ENCODE measurements at places on chromosomes 11 and 22. TPM values are rescaled to one million over a fixed set of nuclear protein-coding genes. Genes with fewer than 3 reads are reported as not detected.
A peak's percentile ranks its signal among the peaks of the same experiment; 100 is the strongest.

GRCh38 chr22:41780746-41781505 is 19.6 kb upstream of the CCDC134 start:
- no peak for DNase-seq

TMEM25 gene
- total RNA-seq = 3.0 TPM

DNA sequence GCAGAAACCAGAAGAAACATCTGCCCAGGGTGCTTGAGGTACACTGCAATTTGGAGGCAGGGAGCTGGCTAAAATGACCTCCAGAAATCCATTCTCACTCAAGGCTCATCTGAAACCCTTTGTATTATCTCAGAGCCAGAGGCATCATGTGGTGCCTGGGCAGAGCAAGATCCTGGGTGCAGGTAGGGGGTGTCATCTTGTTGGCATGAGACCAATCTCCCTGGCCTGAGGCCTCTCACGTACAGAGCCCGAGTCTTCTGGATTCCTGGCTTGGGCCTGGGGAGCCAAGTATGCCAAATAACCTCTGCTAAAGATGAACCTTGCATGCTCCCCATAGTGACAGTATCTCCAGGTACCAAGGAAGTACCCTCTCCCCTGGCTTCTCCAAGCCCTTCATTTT is 2.4 kb downstream of the LMO1 start:
- DNase-seq = no peak

DNA sequence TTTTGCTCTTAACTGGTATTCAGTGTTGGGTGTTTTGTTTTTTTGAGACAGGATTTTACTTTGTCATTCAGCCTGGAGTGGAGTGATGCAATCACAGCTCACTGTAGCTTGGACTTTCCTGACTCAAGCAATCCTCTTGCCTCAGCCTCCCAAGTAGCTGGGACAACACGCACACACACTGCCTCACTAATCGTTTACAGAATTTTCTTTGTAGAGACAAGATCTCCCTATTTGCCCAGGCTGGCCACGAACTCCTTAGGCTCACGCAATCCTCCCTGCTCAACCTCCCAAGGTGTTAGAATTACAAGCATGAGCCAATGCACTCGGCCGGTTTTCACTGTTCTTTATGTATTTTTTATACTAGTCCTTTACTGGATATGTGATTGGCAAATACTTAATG is 51.0 kb upstream of the IGLL5 start:
- no peak for DNase-seq

- no peak for DNase-seq
Measured at GRCh38 chr22:42310291-42311015, 40.0 kb upstream of the TCF20 start.

SAA2 gene
- total RNA-seq = not detected

HOATZ gene
- total RNA-seq = not detected

TMEM191C gene
- not detected for total RNA-seq

- DNase-seq = no peak
Measured at GRCh38 chr11:14857621-14858020, 34.4 kb downstream of the CYP2R1 start.

HEPN1 gene
- total RNA-seq = not detected

DNA sequence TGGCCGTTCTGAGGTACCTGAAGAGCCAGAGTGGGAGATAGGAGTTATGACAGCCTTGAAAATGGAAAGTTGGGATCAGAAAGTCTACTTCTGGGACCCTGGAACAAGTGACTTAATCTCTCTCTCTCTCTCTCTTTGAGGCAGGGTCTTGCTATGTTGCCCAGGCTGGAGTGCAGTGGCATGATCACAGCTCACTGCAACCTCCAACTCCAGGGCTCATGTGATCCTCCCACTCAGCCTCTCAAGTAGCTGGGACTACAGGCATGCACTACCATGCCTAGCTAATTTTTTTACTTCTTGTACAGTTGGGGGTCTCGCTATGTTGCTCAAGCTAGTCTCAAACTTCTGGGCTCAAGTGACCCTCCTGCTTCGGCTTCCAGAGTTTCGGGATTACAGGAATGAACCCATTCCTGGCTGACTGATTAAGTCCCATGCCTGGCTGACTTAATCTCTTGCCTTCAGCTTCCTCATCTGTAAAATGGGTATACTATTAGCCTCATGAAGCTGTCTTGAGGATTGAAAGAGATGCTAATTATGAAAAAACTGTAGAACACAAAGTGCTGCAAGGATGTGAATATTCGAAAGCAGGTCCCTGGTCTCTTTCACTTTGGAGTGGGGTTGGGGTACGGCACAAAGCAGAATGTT is 87.7 kb downstream of the UBASH3B start:
- no peak for DNase-seq

- no peak for DNase-seq
Measured at GRCh38 chr11:44730775-44731174, 4.0 kb downstream of the TSPAN18 start.

DNA sequence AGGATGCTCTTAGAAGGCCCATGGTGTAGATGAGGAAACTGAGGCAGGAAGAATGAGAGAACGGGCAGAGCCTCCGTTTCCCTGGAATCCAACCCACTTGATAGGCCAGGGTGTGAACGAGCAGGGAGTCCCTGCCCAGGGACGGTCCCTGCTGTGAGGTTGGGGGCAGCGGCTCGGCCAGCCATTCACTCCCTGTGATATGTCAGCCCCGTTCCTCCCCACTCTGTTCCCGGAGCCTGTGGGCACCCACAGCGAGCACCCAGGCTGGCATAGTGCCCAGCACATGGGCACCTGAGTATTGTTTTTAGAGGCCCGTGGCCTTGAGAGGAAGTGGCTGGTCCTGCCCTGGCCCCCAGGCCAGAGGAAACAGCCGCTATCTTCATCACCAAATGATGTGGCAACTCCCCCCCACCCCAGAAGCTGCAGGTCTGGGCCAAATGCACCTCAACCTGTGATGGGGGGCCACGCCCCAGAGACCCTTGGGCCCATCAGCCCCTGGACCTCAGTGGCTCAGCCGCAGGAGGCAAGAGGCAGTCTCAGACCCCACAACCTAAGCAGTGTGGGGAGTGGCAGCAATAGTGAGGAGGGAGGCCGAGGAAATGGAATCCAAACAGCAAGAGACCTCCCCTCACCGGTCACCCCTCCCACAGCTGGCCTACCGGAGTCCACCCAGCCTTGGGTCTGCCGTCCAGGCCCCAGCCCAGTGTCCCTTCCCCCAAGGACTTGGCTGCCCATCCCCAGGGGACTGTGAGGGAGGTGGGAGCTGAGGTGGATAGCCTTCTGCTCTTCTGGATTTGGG is 2.1 kb downstream of the ALDH3B1 start:
- DNase-seq = peak; percentile 65

NAALAD2 gene
- total RNA-seq = not detected

GP1BB gene
- 11.2 TPM for total RNA-seq

DNA sequence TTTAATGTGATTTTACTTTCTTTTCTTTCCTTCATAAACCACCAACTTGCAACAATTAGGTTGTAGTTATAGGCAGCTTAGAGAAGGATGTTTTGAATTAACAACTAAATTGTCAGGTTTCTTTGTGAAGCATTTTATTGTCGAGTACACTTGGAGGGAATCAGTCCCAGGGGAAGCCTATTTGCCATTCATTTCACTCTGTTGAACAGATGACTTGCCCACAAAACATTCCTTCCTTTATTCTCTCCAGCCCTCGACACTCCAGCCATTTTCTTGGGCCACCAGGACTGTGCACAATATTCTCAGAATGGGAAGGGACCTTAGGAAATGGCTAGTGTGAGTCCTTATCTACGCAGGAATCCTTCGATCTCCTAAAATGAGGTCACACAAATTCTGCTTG is 620.6 kb downstream of the SOX6 start:
- DNase-seq = no peak

SSTR3 gene
- total RNA-seq = not detected

HBB gene
- total RNA-seq = not detected

CRYBA4 gene
- not detected for total RNA-seq

DNA sequence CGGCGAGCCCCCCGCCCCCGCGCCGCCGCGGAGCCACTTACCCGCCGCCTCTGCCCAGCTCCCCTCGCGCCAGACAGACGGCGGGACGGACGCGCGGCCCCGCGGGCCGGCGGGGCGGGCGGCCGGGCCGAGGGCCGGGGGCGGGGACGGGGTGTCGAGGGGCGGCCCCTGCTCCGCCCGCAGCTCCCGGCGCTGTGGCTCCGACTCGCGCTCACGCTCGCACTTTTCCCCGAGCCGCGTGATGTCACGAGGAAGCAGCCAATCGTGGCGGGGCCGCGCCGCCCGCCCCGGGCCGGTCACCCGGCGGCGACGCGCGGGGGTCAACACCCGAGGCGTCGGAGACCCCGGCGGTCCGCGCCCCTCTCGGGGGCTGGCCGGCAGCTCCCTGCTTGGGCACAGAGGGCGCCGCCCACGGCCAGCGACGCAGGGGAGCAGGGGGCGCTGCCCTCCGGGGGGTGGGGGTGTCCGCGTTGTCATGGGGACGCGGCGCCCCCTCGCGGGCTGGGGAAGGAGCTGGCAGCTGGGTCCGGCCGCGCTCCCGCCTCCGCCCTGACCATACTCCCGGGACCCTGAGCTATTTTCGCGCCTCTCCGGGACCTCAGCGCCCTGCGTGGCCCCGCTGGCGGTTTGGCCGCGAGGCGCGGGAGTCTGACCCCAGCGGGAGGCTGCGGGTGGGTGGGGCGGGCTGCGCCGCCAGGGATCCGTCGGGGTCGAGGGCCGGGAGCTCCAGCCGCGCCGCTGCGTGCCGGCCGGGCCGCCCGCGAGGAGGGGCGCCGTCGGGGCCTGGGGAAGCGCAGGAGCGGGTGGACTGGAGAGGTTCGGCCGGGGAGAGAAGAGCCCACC is at the start of gene CHRM4:
CHRM4 (minus strand) TSS at position 199 of the 843 bp plus-strand sequence. CDS start 5,219 bp downstream, outside the sequence.
- DNase-seq = peak; percentile 52

ARSA gene
- total RNA-seq = 49.5 TPM

DNA sequence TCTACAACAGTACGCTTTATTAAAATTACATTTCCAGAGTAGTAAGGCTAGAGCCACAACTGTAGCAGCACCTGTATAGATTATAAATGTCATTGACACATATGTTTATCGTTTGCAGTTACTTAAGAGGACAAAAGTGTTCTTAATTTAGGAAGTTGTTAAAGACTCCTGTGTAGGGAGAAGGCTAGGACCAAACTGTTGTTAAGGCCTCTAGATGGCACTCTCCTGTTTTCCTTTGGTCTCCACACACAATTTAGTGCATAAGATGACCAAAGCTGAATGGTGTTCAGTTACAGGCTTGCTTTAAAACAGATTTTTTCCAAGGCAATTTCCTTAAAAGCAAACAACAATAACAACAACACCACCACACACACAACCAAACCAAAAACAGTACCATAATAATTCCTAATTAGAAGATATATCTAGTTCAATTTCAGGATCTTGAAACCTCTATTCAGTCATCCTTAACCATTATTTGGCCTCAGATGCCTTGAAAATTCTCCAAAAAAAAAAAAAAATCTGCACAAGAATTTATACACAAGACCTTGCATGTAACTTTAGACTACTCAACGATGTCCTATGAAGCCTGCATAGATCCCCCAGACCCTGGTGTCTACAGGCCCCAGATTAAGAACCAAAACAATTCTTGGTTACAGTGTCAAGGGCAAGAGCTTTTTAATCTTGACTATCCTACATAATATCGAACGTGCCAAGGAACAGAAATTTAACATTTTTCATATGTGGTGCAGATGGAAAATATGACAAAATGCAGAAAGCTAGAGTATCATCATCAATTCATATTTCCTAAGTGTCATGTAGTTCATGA is 42.6 kb upstream of the APOA1 start:
- peak; percentile 31 for DNase-seq

DNA sequence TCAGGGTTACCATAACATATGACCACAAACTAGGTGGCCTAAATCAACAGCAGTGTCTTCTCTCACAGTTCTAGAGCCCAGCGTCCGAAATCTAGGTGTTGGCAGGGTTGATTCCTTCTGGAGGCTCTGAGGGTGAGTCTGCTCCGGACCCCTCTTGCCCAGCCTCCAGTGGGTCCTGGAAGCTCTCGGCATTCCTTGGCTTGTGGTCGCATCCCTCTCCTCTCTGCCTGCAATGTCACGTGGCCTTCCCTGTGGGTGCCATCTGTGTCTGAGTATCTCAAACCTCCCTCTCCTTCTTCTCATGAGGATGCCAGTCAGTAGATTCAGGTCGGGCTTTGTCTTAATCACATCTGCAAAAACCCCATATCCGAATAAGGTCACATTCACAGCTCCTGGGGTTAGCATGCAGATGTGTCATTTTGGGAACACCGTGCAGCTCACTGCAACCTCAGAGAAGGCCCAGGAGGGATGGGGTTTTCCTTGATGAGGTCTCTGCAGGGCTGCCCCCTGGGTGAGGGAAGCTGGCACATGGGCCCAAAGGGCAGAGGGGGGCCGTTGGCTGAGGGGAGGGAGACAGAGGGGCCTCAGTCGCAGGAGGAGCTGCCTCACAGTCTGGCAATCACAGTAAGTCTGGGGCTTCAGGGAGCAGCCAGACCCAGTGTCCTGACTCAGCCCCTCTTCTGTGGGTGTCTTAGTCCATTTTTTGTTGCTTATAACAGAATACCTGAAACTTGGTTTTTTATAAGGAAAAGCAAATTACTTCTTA is 41.2 kb downstream of the PARVG start:
- DNase-seq = no peak

- DNase-seq = no peak
Measured at GRCh38 chr11:10392095-10393079, 62.7 kb upstream of the AMPD3 start.

- no peak for DNase-seq
Measured at GRCh38 chr22:28014211-28015045, 95.4 kb upstream of the PITPNB start.

DNA sequence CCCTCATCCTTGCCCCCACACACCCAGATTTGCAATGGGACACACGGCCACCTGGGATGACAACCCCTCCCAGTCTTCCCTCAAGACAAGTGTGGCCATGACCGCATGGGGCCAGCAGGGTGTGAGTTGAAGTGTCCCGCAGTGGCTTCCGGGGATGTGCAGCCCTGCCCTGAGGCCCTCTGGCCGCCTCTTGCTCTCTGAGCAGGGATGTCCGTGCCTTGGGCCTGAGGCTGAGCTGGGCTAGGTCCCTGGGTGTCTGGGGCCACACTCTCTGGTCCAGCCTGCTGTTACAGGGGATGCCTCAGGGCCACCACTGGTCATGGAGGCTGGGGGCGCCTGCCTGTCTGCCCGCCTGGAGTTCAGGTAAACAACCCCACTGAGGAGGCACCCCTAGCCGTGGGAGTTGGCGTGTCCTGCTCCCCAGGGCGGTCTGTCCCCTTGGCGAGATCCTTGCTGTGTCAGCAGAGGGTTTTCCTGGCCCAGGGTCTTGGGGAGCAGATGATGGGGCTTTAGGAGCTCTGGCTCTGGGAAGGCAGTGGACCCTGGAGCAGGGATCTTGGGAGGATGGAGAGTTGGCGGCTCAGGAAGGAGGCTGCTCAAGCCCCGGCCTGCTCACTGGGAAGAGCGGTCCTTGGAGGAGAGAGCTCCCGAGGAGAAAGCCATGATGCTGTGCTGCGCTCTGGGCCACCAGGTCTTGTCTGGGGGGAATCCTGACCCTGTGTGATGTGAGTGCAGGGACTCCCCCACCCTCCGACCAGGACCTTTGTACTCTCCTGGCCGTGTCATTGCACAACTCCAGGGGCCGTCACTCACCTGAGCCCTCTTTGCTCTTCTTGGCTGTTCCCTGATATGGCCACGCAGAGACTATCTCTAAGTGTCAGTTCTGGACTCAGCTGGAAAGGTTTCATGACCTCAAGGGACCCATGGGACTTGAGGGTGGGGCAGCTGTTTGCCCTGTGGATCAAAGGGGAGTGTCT is 67.9 kb downstream of the KCNQ1 start:
- no peak for DNase-seq

- no peak for DNase-seq
Measured at GRCh38 chr11:293852-294661, 5.1 kb downstream of the PGGHG start.

- DNase-seq = no peak
Measured at GRCh38 chr11:126660761-126661425, 305.4 kb downstream of the ST3GAL4 start.
